Transverse colon (tissue), 4 donors: ENCODE measurements at places on chromosomes 12 and 14.

- no peaks in the 10 kb centered on the region for H3K27me3 ChIP-seq
- DNase-seq: no peak
- H3K27ac ChIP-seq: no peak overlapping the region
- H3K4me1 ChIP-seq: no peaks in the 10 kb centered on the region
Observed at GRCh38 chr12:82625523-82625922, 61.2 kb upstream of the TMTC2 start.

DNA sequence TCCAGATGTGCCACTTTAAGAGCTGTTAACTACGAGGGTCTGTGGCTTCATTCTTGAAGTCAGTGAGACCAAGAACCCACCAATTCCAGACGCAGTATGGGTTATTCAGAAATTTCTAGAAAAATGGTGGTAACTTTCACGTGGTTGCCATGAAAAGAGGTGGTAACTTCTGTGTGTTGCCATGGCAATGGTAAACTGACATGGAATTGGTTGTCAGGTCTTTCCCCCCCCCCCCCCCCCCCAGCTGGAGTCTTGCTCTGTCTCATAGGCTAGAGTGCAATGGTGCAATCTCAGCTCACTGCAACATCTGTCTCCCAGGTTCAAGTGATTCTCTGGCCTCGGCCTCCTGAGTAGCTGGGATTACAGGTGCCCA, 18.8 kb upstream of the VWF start:
- no peaks in the 10 kb centered on the region for H3K36me3 ChIP-seq
- H3K4me1 ChIP-seq: no peaks in the 10 kb centered on the region
- no peak overlapping the region for H3K27ac ChIP-seq
- no peak overlapping the region for H3K4me3 ChIP-seq
- H3K27me3 ChIP-seq: no peaks in the 10 kb centered on the region

- no peak overlapping the region for H3K4me3 ChIP-seq
- peak; percentile 54 for DNase-seq
- peaks cover 8% of the 10 kb centered on the region for H3K27me3 ChIP-seq
Observed at GRCh38 chr14:36070031-36070719, 106.3 kb downstream of the PTCSC3 start.

DNA sequence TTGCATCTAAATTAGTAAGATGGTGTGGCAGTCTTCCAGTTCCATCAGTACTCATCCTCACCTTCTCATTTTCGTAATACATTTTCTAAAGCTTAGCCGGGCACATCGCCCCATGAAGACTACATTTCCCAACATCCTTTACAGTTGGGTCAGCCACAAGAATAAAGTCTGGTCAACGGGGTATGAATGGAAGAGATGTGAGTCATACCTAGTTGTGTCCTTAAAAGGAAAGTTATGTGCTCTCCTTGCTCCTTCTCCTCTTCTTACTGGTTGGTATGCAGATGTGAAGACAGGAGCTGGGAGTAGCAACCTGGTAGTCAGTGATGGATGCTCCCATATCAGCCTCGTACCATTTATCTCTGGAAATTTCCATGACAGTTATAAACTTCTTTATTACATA, 35.9 kb upstream of the EGLN3 start:
- no peaks in the 10 kb centered on the region for H3K36me3 ChIP-seq
- no peak for DNase-seq
- H3K27ac ChIP-seq: no peak overlapping the region

GRCh38 chr12:113853491-113853890, 112.6 kb downstream of the RBM19 start:
- no peak overlapping the region for H3K27ac ChIP-seq
- DNase-seq: no peak
- no peaks in the 10 kb centered on the region for H3K4me1 ChIP-seq
- H3K27me3 ChIP-seq: no peaks in the 10 kb centered on the region
- H3K4me3 ChIP-seq: no peak overlapping the region
- no peaks in the 10 kb centered on the region for H3K36me3 ChIP-seq

- H3K4me3 ChIP-seq: no peak overlapping the region
- no peaks in the 10 kb centered on the region for H3K27me3 ChIP-seq
- DNase-seq: no peak
- H3K36me3 ChIP-seq: no peaks in the 10 kb centered on the region
- no peak overlapping the region for H3K27ac ChIP-seq
- no peaks in the 10 kb centered on the region for H3K4me1 ChIP-seq
Observed at GRCh38 chr14:57785058-57785457, 80.8 kb downstream of the SLC35F4 start.

GRCh38 chr14:105290621-105291346, 10.0 kb downstream of the BRF1 start:
- DNase-seq: no peak
- H3K4me3 ChIP-seq: no peak overlapping the region
- no peaks in the 10 kb centered on the region for H3K36me3 ChIP-seq
- H3K27me3 ChIP-seq: no peaks in the 10 kb centered on the region
- H3K27ac ChIP-seq: no peak overlapping the region
- peaks cover 8% of the 10 kb centered on the region for H3K4me1 ChIP-seq

DNA sequence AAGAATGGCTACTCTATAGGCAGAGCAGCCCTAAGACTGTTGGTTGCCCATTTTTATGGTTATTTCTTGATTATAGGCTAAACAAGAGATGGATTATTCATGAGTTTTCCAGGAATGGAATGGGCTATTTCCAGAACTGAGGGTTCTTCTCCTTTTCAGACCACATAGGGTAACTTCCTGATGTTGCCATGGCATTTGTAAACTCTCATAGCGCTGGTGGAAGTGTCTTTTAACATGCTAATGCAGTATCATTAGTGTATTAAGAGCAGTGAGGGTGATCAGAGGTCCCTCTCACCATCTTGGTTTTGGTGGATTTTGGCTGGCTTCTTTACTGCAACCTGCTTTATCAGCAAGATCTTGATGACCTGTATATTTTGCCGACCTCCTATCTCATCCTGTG, 904.6 kb upstream of the FBXO33 start:
- H3K27ac ChIP-seq: no peak overlapping the region
- no peaks in the 10 kb centered on the region for H3K4me1 ChIP-seq
- no peaks in the 10 kb centered on the region for H3K27me3 ChIP-seq
- no peaks in the 10 kb centered on the region for H3K36me3 ChIP-seq

DNA sequence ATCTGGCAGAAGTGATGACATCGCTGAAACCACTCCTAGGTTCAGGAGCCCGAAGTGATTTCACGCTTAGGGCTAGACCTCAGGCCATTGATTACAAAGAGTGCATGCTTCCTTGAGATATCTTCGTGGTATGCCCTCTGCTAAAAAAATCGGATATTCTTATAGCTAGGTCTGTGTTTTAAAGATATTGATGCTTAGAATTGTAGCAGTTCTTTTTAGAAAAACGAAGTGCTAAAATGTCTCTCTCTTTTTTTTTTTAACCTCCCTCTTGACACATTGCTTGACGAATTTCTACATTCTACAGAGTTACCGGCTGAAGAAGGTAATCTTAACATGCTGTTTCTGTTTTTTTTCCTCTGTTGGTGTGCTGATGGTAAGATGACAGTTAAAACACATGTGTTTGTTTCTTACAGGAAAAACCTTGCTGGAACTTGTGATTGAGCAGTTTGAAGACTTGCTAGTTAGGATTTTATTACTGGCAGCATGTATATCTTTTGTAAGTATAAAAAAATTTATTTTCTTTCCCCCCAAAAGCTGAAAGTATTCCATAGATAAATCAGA, 1.3 kb downstream of the ATP2A2 start:
- H3K4me1 ChIP-seq: peaks cover 14% of the 10 kb centered on the region
- DNase-seq: no peak
- peak overlapping the region; percentile 96 for H3K27ac ChIP-seq
- H3K27me3 ChIP-seq: no peaks in the 10 kb centered on the region

- H3K27ac ChIP-seq: no peak overlapping the region
- no peaks in the 10 kb centered on the region for H3K4me1 ChIP-seq
- no peak overlapping the region for H3K4me3 ChIP-seq
- DNase-seq: no peak
Observed at GRCh38 chr12:102543494-102544485, 63.4 kb upstream of the IGF1 start.

DNA sequence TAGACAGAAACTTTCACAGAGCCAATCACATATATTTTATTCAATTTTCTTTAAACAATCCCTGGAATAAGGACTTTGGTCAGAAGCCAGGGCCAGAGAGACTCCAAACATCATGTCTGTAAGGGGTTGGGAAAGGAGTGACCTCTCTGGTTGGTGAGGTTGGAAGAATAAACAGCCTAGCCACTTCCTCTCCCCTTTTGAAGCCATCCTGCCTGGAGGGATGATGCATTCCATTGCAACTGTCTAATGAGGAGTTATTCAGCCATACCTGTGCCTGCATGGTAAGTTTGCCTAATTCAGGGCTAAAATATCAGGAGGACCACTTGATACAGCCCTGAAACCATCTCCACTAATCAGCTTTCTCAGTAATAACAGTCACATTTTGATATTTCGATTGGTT, 299.8 kb downstream of the KCNH5 start:
- H3K27ac ChIP-seq: no peak overlapping the region
- H3K36me3 ChIP-seq: no peaks in the 10 kb centered on the region
- H3K4me1 ChIP-seq: no peaks in the 10 kb centered on the region
- H3K4me3 ChIP-seq: no peak overlapping the region

- no peaks in the 10 kb centered on the region for H3K36me3 ChIP-seq
- no peaks in the 10 kb centered on the region for H3K4me1 ChIP-seq
- DNase-seq: no peak
- H3K27ac ChIP-seq: no peak overlapping the region
- no peak overlapping the region for H3K4me3 ChIP-seq
Observed at GRCh38 chr12:7837366-7837765, 35.3 kb downstream of the SLC2A14 start.

DNA sequence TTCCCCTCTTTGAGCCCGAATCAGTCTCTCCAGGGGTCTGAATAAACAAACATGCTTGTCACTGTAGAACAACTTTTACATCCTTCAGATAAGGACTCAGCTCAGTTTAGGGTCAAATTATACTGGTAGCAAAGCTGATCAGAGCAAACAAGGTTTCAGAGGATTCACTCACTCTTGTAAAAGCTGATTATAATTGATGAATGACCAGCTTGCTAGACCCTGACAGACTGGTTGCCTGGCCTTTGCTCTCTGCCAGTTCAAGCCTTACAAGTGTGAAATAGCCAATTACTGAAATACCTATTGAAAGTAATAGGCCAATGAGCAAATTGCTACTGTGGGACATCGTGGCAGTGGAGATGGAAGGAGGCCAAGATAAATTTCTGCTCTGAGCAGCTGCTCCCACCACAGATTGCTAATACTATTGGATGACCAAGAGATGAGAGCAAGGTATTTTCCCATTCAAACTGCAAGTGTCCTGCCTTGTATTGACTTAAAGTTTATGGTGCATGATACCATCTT, 177.6 kb downstream of the PDZRN4 start:
- H3K27ac ChIP-seq: no peak overlapping the region
- no peaks in the 10 kb centered on the region for H3K36me3 ChIP-seq
- DNase-seq: no peak
- no peaks in the 10 kb centered on the region for H3K27me3 ChIP-seq
- no peak overlapping the region for H3K4me3 ChIP-seq

DNA sequence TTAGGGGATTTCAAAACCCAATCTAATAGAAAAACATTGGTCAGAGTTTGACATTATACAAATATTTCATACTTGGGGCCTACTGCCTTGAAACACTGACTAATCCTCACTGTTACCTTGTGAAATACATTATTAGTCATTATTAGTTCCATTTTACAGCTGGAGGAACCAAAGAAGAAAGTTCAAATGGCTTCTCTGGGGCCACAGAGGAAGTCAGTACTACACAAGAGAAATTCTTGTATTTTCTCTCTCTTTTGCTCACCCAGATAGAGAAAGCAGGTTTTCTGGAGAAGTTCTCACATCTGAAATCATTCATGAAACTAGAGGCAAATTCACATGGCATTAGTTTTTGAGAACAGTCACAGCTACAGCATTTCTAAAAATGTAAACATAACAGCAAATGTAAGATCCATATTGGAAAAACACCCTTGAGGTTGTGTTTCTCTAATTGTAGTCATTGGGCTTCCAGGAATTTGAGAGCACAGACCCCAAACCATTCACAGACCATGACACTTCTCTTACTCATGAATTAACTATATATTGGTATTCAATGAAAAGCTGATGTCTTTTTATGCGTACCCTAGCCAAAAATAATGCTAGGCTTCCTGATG, 83.0 kb downstream of the LLPH start:
- no peak for DNase-seq
- H3K4me3 ChIP-seq: no peak overlapping the region
- H3K4me1 ChIP-seq: no peaks in the 10 kb centered on the region
- peaks cover 4% of the 10 kb centered on the region for H3K27me3 ChIP-seq
- no peak overlapping the region for H3K27ac ChIP-seq
